Stimulated activated CD8-positive, alpha-beta memory T cell treated with anti-CD3 and anti-CD28 coated beads, Interleukin-7, amount 100 ng/mL, for 24 hours (primary cell): ENCODE measurements at places on chromosomes 7 and 10.

GRCh38 chr7:47580811-47581331, 1.0 kb downstream of the TNS3 start:
- no peak for DNase-seq

- no peak for DNase-seq
Observed at GRCh38 chr7:25304691-25305090, 76.4 kb upstream of the NPVF start.

- DNase-seq = no peak
Observed at GRCh38 chr10:76738991-76739390, 898.6 kb downstream of the KCNMA1 start.

DNA sequence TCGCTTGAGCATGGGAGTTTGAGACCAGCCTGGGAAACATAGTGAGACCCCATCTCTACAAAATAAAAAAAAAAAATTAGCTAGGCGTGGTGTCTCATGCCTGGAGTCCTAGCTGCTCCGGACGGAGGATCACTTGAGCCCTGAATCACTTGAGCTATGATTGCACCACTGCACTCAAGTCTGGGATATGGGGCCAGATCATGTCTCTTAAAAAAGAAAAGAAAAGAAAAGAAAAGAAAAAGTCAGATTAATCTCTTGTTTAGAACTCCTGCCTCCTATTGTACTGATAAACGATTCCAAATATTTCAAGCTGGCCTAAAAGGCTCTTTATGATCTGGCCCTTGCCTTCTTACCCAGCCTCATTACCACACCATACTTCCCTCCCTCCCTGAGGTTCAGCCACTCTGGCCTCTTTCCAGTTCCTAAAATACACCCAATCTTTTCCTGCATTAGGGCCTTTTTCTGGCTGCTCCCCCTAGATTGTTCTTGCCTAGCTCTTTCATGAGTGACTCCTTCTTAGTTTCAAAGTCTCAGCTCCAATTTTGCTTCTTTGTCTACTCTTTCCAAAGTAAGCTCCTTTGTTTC, 41.7 kb downstream of the VCL start:
- no peak for DNase-seq

DNA sequence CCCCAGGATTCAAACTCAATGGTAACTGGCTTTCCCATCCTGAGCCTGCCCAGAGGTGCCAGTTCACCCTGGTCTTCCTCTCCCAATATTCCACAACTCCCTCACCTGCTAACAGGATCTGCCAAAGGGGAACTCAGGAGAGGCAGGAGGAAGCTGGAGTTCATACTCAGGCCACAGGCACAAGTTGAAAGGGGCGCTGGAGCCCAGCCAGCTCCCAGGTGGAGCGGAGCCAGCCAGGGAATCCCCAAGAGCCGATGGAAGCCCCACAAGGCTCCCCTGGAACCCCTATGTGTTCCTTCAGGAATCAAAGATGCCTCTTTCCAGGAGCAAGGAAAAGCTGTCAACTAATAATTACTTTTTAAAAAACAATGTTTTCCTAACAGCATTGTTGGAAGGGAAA, 63.5 kb downstream of the SH3PXD2A start:
- DNase-seq = no peak

DNA sequence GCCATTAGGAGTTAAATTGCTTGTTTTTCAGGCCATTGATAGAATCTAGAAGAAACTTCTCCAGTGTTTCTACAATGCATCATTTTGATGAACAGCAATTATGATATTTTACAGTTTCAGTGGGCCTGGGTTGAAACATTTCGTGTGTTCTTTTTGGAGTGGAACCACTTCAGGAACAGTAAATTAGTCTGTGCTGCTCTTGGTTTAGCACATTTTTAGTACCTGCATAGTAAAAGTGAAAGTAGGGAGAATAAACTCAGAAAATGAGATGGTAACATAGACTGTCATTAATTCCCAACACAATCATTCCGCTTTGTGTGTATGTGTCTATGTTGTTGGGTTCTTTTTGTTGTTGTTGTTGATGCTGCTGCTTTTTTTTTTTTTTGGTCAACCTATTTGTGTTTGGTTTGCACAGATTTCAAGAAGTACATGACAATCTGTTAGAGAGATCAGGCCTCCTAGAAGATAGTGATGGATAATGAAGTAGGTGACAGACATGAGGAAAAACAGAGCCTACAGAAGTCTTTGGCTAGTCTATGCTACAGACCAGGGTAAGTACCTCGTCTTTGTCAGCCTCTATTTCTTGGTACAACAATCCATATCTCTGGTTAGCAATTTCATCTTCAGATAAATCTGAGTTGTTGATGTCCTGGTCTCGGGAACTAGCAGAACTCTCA, 154.0 kb upstream of the TARP start:
- DNase-seq = no peak

DNA sequence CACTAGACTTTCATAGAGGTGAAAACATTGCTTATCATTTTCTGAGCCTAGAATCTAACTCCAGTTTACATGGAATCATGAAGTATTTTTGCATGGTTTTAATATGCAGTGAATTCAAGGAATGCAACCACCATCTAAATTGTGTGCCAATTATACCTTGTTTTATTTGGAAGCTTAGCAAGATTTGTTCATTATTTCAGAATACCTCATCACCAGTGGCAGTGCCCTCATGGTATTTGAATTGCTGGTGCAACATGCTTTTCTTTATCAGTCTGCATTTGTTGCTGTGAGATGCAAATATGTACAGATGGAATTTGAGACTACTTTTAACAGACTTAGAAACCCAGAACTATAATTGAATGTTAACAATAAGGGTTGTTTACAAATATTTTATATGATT, 18.7 kb upstream of the ZNF800 start:
- no peak for DNase-seq
